ENCODE measurements at places on chromosomes 16 and 17. TPM values are rescaled to one million over a fixed set of nuclear protein-coding genes. Genes with fewer than 3 reads are reported as not detected.

GRCh38 chr16:17412221-17412620, 58.5 kb downstream of the XYLT1 start:
- no peak overlapping the region for H3K4me3 ChIP-seq
- H3K27ac ChIP-seq: peak overlapping the region; percentile 24
- no peaks in the 10 kb centered on the region for H3K36me3 ChIP-seq
- no peak for DNase-seq

DNA sequence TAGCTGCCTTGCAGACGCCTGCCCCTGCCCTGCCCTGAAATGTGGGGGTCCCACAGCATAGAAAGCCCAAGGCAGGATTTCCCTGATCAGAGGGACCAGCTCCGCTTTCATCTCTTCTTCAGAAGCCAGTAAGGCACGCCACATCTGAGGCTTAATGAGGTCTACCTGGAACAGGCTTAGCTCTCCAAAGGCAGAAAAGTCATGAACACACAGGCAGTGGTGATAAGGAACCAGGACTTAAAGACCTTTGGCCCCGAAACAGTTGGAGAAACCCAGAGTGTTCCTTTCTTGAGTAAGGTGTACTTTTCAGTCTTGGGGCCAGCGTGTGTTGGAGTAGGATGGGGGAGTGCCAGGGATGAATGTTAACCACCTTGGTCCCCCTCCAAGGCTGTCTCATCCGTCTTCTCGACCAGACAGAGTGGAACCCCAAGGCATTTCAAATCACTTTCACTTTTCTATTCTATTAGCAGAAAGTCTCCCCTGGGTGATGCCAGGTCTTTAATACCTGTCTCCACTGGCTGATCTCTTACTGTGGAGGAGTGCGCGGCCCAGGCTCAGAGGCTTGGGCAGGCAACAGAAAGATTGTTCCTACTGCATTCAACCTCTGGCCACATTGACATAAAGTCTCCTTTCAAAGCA, 43.9 kb downstream of the TMEM186 start:
- H3K4me3 ChIP-seq: no peak overlapping the region
- H3K27ac ChIP-seq: no peak overlapping the region
- H3K27me3 ChIP-seq: no peaks in the 10 kb centered on the region
- H3K4me1 ChIP-seq: peaks cover 9% of the 10 kb centered on the region
- no peak for DNase-seq

The DBNDD1 gene
- total RNA-seq: 0.29 TPM

The KRTAP1-5 gene
- 31.8 TPM for total RNA-seq

The SCARF1 gene
- 0.88 TPM for total RNA-seq

GRCh38 chr16:14371778-14372431, 258.2 kb downstream of the PARN start:
- no peak overlapping the region for H3K27ac ChIP-seq
- H3K4me3 ChIP-seq: no peak overlapping the region
- H3K36me3 ChIP-seq: no peaks in the 10 kb centered on the region
- DNase-seq: no peak
